ENCODE measurements at places on chromosomes 7 and 10. TPM values are rescaled to one million over a fixed set of nuclear protein-coding genes. Genes with fewer than 3 reads are reported as not detected.

The GDF2 gene
- total RNA-seq, result not detected

The GARIN1A gene
- 4.3 TPM for total RNA-seq

GRCh38 chr10:9824631-9825071 lies 1193.0 kb upstream of the CELF2 start:
- no peaks in the 10 kb centered on the region for H3K27me3 ChIP-seq
- peaks cover 8% of the 10 kb centered on the region for H3K4me1 ChIP-seq
- DNase-seq, result no peak
- H3K36me3 ChIP-seq, result no peaks in the 10 kb centered on the region
- H3K4me3 ChIP-seq, result no peak overlapping the region
- H3K27ac ChIP-seq, result peak overlapping the region; percentile 89

DNA sequence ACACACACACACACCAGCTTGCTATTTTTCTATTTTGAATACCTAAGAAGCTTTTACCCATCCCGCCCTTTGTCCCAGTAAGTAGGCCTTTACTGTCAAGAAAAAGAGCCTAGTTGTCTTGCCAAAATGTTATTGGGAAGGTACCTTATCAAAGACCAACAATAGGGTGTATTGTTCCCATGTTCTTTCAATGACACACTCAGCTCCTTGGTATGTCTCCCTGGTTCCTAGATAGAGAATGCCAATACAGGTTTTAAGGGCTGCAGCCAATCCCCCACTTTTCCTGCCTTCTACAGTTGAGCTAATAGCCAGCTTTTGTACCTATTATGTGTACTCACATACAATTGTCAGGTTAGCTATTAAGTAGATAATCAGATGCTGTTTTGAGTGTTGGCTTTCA lies 92.0 kb upstream of the LRRTM3 start:
- H3K27ac ChIP-seq, result no peak overlapping the region
- no peak overlapping the region for H3K4me3 ChIP-seq
- peaks cover 1% of the 10 kb centered on the region for H3K27me3 ChIP-seq
- H3K4me1 ChIP-seq, result no peaks in the 10 kb centered on the region

- DNase-seq, result no peak
- peaks cover 6% of the 10 kb centered on the region for H3K4me1 ChIP-seq
- no peak overlapping the region for H3K4me3 ChIP-seq
- peaks cover 6% of the 10 kb centered on the region for H3K36me3 ChIP-seq
- H3K27ac ChIP-seq, result no peak overlapping the region
- peaks cover 2% of the 10 kb centered on the region for H3K27me3 ChIP-seq
Observed at GRCh38 chr7:6161463-6162330, 110.7 kb downstream of the CYTH3 start.
